Activated CD4-positive, alpha-beta T cell treated with anti-CD3 and anti-CD28 coated beads for 36 hours (primary cell): ENCODE measurements at places on chromosomes 6 and 20. TPM values are rescaled to one million over a fixed set of nuclear protein-coding genes. Genes with fewer than 3 reads are reported as not detected.

The LRRC73 gene
- 0.19 TPM for total RNA-seq

The DPPA5 gene
- total RNA-seq: not detected

The ADGB gene
- total RNA-seq: not detected

The PDYN gene
- total RNA-seq: not detected

The SLC52A3 gene
- not detected for total RNA-seq

The TCP11 gene
- total RNA-seq: not detected

The BPIFB1 gene
- total RNA-seq: not detected

The ZNF391 gene
- total RNA-seq: 6.2 TPM

The FERMT1 gene
- 0.30 TPM for total RNA-seq

The OR12D3 gene
- not detected for total RNA-seq

The PPP1R10 gene
- total RNA-seq: 100.0 TPM

The LPIN3 gene
- total RNA-seq: 4.0 TPM

The PKIB gene
- total RNA-seq: 2.5 TPM

The HLA-E gene
- total RNA-seq: 451 TPM

The TCF21 gene
- total RNA-seq: not detected

The PRDM13 gene
- not detected for total RNA-seq

The QRSL1 gene
- 17.9 TPM for total RNA-seq

The PSORS1C1 gene
- total RNA-seq: 0.33 TPM

The KIF3B gene
- 40.7 TPM for total RNA-seq

The INSM1 gene
- total RNA-seq: 6.1 TPM

The GPLD1 gene
- total RNA-seq: 0.62 TPM

The ANKRD66 gene
- total RNA-seq: not detected

The KHDC1L gene
- total RNA-seq: not detected

The CLVS2 gene
- not detected for total RNA-seq

The CRISP3 gene
- total RNA-seq: not detected

The ZBTB46 gene
- 0.88 TPM for total RNA-seq

The GPX5 gene
- total RNA-seq: not detected

The SEMG1 gene
- not detected for total RNA-seq

The FNDC1 gene
- not detected for total RNA-seq

The CDH4 gene
- total RNA-seq: not detected

The TRIM15 gene
- total RNA-seq: 0.18 TPM

The ISM1 gene
- 0.51 TPM for total RNA-seq

The OR2H1 gene
- total RNA-seq: not detected

The BPHL gene
- 16.7 TPM for total RNA-seq

The XKR7 gene
- total RNA-seq: 0.02 TPM

The GGT7 gene
- total RNA-seq: 15.0 TPM

The HLA-DPA1 gene
- total RNA-seq: 11.5 TPM

The WFDC10B gene
- total RNA-seq: not detected

The SLC22A2 gene
- not detected for total RNA-seq

The DUSP15 gene
- total RNA-seq: not detected

The RBBP8NL gene
- not detected for total RNA-seq

The PBOV1 gene
- total RNA-seq: not detected
